ENCODE measurements at places on chromosomes 13 and 19.

DNA sequence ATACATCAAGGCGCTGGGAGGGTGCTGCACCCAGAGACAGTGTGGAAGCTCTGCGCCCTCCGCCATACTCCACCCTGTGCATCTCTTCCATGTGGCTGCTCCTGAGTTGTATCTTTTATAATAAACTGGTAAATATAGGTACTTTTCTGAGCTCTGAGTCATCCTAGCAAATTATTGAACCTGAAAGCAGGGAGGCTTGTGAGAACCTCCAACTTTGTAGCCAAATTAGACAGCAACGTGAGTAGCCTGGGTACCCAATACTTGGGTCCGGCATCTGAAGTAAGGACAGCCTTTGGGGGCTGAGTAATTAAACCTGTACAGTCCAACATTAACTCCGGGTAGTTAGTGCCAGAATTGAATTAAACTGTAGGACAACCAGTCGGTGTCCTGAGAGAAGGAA is 57.4 kb downstream of the RUBCNL start:
- no peak for DNase-seq

- no peak for DNase-seq
Measured at GRCh38 chr13:95182570-95183265, 118.5 kb downstream of the ABCC4 start.

- peak; percentile 73 for DNase-seq
Measured at GRCh38 chr19:11324079-11324661, 15.3 kb downstream of the RAB3D start.

DNA sequence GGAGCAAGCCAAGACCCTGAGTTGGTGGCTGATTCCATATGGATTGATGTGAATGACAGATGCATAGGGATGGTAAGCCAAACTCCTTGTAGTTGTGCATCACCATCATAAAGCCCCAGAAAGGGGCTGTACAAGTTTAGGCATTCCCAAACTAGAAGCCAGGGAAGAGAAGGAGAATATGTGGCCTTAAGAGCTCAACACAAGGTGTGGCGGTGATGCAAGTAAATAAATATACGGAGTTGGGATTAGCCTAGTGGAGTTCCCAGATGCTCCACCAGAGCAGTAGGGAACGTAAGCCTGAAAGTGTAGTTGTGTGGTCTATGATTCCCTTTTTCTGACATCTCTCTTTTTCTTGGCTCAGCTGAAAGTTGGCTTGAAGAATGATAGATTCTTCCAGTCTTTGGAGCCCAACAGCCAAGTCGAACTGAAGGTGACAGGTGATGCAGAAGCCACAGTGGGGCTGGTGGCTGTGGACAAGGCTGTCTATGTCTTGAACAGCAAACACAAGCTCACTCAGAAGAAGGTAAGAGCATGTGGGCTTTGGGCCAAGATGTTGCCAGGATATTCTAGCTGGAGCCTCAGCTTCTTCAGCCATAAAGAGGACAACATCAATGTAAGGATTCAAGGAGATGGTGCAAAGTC is 30.1 kb downstream of the RDH8 start:
- no peak for DNase-seq

DNA sequence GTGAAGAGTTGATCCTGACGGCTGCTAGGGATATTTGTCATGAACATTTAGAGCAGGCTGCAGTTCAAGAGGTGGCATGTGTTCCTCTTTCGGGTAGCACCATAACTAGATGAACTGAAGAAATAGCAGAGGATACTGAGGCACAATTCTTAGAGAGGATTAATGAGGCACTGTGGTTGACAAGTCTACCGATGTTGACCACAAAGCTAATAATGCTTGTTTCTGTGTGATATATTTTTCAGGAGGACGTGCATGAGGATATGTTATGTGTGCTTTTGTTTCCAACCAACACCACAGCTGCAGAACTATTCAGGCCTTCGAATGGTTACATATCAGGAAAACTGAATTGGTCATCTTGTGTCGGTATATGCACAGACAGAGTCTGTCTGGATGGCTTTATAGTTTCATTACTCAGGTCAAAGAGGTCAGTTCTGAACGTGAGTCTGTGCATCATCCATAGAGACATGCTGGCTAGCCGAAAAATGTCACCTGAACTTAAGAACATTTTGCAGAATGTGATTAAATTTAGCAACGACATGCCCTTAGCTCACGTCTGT is 210.1 kb upstream of the IRS2 start:
- DNase-seq, result no peak

GRCh38 chr13:42614436-42615035 is 40.6 kb downstream of the TNFSF11 start:
- no peak for DNase-seq

DNA sequence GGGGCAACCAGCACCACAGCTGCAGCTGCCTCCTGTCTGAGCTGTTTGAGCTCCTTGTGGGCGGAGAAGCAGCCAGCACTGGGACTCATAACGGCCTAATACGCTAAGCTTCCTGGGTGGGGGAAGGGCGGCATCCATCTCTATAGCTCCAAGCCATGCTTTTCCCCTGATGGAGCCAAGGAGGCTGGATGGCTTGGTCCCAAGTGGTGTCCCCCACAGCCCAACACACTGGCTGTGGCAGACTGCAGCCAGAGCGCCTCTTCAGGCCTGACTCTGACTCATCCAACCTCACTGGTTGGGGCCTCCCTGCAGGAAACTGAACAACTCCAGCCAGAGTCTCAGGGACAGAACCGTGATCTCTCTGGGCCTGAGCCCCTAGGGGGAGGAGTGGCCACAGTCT is 537.3 kb downstream of the SUCLA2 start:
- DNase-seq, result peak; percentile 87

DNA sequence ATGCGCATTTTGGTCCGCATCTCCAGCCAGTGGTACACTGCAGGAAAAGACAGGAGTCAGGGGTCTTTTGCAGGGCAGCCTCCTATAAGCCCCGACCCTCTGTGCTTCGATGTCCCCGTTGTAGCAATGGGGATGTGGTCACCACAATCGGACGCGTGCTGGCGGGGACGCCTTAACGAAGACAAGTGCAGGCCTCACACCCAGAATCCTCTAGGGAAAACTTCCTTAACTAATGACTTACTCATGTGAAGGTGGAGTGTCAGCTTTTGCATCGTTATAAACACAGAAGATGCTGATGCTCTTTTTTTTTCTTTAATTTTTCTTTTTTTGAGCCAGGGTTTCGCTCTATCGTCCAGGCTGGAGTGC is 22.1 kb downstream of the VASP start:
- DNase-seq, result no peak

- no peak for DNase-seq
Measured at GRCh38 chr19:49126575-49126974, 7.2 kb downstream of the PPFIA3 start.

DNA sequence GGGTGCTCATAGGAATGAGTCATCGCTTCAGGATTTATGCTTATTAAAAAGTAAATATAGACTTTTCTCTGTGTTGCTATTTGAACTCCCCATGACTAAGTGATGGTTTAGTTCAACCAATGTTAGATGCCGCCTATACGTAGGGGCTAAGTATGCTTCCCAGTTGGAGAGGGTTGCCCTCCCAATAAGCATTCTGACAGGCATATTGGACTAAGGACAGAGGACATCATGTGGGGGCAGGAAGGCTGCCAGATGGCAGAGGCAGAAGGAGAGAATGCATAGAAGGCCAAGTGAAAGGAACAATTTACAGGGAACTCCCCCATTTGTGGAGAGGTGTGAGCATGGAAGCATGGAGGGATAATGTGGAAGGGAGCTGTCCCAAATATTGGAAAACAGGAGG is 318.4 kb upstream of the OBI1 start:
- no peak for DNase-seq

- peak; percentile 60 for DNase-seq
Measured at GRCh38 chr19:572743-573518, 535 bp downstream of the BSG start.

DNA sequence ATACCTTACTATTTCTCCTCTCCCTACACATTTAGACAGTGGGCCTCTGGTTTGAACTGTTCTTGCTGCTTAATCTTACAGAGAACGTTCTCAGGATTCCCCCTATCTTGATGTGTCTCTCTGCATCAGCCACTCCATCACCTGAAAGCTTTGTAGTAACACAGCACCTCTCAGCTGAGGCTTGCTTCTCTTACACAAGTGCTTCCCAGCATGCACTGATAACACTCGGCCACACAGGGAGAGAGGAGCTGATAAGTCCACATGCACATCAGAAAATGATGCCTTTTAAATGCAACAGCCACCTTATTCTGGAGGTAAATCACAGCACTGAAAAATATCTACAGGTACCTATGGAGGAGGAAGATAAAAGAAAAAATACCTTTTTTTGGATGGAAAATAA is 192.2 kb upstream of the TSHZ3 start:
- DNase-seq, result peak; percentile 11

DNA sequence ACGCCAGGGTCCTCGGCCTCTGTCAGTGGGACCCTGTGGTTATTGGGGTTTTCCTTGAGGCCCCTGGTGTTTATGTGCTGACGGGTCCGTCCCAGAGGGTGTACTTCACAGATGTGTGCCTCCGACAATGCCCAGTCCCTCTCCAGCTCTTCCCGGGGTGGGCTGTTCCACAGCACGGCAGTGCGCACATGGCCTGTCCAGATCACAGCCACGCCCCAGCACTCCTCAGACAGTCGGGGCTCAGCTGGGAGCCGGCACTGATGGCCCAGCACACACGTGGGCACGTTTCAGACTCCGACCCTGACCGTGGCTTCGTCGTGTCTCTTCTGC is 16.9 kb upstream of the F7 start:
- DNase-seq, result no peak

GRCh38 chr19:37932985-37933936 is 26.3 kb downstream of the SIPA1L3 start:
- peak; percentile 83 for DNase-seq

DNA sequence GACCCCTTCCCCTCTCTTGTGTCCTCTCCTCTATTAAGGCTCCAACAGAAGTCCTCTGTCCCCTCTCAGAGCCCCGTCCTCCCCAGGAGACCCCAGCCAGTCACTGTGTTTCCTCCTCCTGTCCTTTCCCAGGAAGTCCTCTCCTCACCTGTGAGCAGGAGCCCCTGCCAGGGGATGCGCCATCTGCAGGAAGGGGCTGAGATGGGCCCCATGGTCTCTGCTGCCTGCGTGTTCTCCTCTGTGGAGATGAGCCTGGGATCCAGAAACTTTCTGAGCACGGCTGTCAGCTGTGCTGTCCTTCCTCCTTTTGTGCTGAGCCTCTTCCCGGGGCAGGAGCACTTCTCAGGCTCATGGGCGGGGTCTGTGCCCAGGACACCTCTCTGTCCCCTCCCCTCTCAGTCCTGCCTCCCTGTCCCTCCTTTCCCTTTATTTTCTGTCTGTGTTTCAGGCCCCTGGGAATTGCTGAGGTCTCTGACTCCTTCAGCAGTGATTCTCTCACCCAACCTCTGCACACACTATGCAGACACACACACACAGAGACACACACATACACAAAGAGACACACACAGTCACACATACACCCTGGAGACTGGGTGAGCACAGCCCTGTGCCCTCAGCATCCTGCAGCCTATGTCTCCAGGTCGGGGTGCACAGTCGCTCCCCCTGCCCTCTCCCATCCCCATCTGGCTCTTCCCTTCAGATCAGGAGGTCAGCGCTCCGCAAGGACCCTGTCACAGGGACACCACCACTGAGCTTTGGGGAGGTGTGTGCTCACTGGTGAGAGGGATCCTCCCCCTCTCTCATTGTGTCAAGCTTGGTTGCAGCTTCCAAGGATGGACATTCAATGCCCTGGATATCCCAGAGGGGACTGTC is at the start of gene CEACAM8:
TSS of gene CEACAM8 (minus strand) at position 308 of the 873 bp plus-strand sequence. CDS start at position 212, 96 bp downstream.
- DNase-seq, result no peak

GRCh38 chr19:41023193-41023592 is 32.1 kb downstream of the CYP2B6 start:
- DNase-seq, result peak; percentile 54

DNA sequence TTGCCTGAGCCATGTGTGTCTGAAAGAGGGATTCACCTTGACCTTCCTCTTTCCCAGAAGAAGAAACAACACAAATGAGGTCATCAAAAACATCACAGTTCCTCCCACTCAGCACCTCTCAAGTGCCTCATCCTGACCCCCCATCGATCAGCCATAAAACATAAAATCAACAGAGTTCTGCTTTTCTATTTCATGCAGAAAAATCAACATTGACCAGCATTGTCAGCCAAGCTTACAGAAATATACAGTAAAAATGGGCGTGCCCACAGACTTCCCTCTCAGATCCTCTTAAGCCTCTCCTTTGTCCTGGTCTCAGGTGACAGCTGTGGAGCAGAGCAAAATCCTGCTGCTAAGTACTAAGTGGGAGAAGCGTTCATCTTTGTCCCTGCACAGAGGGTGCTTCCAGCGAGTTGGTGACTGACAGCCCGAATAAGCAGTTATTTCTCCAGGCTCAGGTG is 213.3 kb downstream of the OLFM4 start:
- DNase-seq, result no peak

GRCh38 chr13:113333076-113333475 is 30.9 kb downstream of the GRTP1 start:
- DNase-seq, result no peak

DNA sequence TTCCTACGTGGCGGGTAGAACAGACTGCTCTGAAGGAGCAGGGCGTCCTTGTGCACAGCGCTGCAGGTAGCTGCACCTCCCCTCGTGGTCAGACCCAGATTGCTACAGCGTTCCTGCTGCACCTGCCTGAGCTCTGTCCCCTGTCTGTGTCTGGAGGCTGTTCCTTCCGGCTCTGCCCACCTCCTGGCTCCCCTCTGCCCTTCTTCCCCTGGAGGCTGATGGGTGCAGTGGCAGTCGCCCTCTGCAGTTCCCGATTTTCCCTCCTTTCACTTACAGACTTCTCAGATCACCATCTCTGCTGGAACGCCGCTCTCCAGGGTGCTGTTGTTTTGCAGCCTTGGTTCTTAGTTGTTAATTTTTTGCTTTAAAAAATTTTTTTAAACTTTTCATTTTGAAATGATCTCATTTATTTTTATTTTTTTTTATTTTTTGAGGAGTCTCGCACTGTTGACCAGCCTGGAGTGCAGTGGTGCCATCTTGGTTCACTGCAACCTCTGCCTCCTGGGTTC is 53.6 kb downstream of the SMARCA4 start:
- DNase-seq, result peak; percentile 54

DNA sequence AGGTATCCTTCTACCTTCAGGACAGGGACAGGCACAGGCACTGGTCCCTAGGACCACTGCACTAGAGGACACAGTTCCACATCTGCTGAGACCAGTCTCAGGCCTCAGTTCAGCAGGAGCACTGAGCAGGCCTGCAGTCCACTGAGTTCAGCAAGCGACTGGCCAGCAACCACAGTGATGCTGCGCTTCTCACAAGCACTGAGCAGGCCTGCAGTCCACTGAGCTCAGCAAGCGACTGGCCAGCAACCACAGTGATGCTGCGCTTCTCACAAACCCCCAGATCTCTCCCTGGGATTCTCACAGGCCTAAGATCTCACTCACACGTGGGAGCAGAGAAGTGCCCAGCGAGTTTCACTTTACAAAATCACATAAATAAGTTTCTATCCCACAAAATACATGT is 140.6 kb downstream of the IRS2 start:
- DNase-seq, result no peak

DNA sequence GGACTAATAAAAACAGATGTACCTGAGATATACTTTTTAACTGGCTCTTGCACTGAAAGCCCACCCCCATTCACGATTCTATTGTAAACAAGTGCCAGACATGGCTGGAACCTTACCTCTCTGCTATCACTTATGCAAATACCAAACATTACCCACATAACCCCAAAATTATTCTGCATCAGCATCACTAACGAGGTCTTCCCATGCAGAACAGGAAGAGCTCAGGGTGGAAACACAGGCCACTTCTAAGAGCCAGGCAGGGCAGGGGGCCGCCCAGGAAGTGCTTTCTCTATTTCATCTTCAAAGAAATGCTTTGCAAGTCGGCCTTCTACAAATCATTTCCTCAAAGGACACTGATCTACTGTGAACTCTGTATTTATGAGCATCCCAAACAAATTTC is 7.3 kb downstream of the IRS2 start:
- no peak for DNase-seq

GRCh38 chr13:50838701-50839100 is 4.8 kb downstream of the DLEU7 start:
- no peak for DNase-seq

Measured in islet precursor cell (in vitro differentiated cells).